ENCODE measurements at places on chromosomes 11 and 22.

GRCh38 chr22:39927544-39927943 is 26.7 kb downstream of the GRAP2 start:
- H3K4me1 ChIP-seq: no peaks in the 10 kb centered on the region
- peaks cover 4% of the 10 kb centered on the region for H3K27me3 ChIP-seq
- H3K4me3 ChIP-seq: no peak overlapping the region
- no peak for DNase-seq

GRCh38 chr11:119266517-119267255 is 50.2 kb downstream of the MCAM start:
- H3K4me3 ChIP-seq: no peak overlapping the region
- H3K27me3 ChIP-seq: no peaks in the 10 kb centered on the region
- DNase-seq: no peak

DNA sequence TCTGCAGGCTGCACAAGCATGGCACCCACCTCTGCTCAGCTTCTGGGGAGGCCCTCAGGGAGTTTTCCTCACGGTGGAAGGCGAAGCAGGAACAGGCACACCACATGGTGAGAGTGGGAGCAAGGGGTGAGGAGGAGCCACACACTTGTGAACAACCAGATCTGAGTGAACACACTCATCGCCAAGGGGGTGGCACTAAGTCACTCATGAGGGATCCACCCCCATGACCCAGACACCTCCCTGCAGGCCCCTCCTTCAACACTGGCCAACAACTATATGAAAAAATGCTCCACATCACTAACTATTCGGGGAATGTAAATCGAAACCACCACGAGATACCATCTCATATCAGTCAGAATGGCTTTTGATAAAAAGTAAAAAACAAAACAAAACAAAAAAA is 722 bp upstream of the KRTAP5-2 start:
- H3K27me3 ChIP-seq: peaks cover 66% of the 10 kb centered on the region
- no peaks in the 10 kb centered on the region for H3K36me3 ChIP-seq
- H3K4me3 ChIP-seq: no peak overlapping the region
- no peaks in the 10 kb centered on the region for H3K4me1 ChIP-seq

DNA sequence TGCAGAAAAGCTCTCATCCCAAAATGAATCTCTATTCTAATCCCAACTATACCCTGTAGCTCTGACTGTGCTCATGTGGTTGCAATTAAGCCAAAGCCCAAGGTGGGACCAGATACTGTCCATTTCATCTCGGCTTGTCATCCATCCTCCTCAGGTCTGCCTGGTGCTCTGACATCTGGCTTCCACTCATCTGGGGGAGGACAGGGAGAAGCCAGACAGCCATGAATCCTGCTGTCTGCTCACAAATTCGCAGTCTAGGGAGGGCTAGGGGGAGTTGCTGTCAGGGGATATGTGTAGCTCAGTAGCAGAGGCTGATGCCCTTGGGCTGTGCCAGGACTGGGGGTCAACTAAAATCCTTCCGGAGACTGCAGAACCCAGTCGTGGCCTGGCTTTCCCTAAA is 167.1 kb downstream of the ETS1 start:
- H3K36me3 ChIP-seq: no peaks in the 10 kb centered on the region
- peaks cover 9% of the 10 kb centered on the region for H3K4me1 ChIP-seq
- H3K27ac ChIP-seq: no peak overlapping the region
- H3K27me3 ChIP-seq: no peaks in the 10 kb centered on the region
- no peak overlapping the region for H3K4me3 ChIP-seq

DNA sequence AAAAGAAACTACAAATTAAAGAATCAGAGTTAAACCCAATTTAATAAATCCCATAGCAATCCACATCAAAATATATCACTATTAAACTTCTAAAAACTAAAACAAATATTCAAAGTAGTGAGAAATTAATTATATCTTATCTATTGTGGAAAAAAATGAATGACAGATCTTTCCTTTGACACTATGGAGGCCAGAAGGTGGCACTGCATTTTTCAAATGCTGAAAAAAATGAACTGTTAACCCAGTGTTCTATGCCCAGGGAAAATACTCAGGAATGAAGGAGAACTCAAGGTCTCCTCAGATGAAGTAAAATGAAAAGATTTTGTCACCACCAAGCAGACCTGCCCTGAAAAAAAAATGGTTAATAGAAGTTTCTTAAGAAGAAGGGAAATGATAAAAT is 27.7 kb downstream of the TYR start:
- H3K27ac ChIP-seq: no peak overlapping the region
- no peaks in the 10 kb centered on the region for H3K27me3 ChIP-seq
- no peak for DNase-seq
- no peaks in the 10 kb centered on the region for H3K36me3 ChIP-seq
